Motor neuron (in vitro differentiated cells): ENCODE measurements at places on chromosomes 1 and 21. TPM values are rescaled to one million over a fixed set of nuclear protein-coding genes. Genes with fewer than 3 reads are reported as not detected.

CALML6 gene
- 1.9 and 2.0 TPM in 2 replicates for total RNA-seq

CTH gene
- total RNA-seq: 24.3 and 29.7 TPM in 2 replicates

DNA sequence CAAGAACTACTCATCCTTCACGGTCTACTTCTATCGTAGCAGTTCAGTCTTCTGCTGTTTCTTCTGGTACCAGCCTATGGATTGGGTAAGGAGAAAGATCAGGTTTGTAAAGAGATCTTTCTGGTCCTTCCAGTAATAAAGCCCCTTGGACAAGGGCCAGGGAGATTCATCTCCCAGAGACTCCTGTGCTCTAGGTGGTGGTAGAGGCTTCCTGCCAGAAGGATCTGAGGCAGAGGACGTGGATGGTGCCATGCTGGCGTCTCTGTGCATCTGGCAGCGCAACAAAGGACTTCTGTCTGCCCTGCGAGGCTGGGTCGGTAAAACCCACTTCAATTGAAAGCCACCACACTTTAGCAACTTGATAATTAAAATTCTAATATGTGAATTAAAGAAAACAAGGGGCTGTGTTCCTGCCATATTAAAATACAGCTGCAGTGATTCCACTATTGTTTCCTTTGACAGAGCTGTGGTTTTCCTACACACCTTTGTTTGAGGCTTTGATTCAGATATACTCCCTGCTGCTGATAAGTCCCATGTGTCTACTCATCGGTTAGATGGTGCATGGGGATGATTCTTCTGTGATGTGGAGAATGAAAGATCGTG, 73.6 kb downstream of the ROR1 start:
- ATAC-seq: no peak

GRCh38 chr1:199691540-199691939, 336.0 kb upstream of the NR5A2 start:
- peak; percentile 91 for ATAC-seq

- no peak for ATAC-seq
Measured at GRCh38 chr1:15717418-15718125, 18.5 kb upstream of the SLC25A34 start.

TMCC2 gene
- total RNA-seq: 21.6 and 24.3 TPM in 2 replicates
